ENCODE measurements at places on chromosomes 3 and 15.

GRCh38 chr3:28799084-28799483, 450.5 kb upstream of the AZI2 start:
- no peak for DNase-seq

DNA sequence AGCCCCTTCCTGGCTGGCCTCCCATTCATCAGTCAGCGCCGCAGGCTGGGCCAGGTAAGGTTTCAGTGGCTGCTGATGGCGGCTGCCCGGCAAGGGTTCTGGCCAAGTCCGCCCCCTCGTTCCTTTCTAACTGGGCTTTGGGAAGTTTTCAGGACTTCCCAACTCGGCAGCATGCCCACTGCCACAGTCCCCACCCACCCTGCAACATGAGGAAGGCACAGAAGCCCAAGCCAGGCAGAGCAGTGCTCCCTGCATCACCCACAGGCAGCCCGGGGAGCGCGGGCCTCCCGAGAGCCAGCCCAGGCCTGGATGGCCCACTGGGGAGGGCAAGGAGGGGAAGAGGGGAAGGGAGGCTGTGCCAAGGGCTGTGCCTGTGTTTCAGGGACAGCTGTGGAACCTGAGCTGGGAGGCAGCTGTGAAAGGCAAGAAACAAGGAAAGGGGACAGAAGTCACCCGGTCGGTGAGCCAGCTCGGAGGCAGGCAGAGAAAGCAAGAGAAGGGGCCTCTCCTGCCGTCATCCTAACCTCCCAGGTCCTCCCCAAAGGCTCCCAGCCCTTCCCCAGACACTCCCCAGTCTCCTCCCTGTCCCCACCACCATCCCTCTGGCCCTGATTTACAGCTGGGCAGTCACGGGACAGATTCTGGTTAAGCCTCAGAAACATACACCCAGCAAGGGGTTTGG, 73.9 kb downstream of the CPN2 start:
- no peak for DNase-seq

DNA sequence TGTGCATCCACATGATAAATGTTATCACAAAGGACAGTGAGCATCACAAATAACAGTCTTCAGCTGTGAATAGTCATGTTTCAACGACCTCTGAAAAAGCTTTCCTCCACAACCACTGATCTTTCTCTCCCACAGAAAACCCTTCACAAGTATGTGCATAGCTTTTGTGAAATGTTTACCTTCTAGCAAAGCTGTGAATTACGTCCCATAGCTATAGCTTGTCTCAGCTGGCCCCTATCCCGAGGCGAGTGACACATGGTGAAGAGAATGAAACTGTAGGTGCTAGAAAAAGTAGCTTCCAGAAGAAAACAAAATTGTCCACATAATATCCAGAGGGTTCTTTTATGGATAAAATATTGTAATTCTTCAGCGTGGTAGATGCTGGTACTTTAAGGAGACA, 182.0 kb downstream of the FGF12 start:
- no peak for DNase-seq

GRCh38 chr3:188673646-188674186, 498.1 kb upstream of the TPRG1 start:
- peak; percentile 19 for DNase-seq

- DNase-seq: peak; percentile 87
Measured at GRCh38 chr3:129606636-129607390, at the start of gene PLXND1. PLXND1 (minus strand) TSS chr3:129606676; CDS start chr3:129606639, 37 bp downstream.

GRCh38 chr3:72376956-72377710, 471.1 kb downstream of the SHQ1 start:
- no peak for DNase-seq

DNA sequence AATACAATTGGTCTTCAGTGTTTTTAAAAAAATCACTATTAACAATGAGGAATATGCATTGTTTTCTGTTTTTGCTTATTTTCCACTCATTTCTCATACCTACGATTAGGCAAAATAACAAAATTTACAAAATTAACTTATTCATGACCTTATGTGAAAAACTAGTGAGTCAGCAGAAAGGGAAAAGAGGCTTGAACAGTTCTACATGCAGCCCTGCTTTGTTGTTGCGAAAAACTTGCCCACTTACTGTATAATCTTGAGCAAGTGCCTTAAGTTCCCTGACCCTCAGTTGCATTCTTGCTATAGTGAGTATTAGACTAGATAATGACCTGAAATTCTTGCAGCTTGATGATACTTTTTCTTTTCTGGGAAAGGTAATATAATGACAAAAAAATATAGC, 551.1 kb upstream of the BCHE start:
- no peak for DNase-seq

GRCh38 chr3:35800960-35801459, 161.7 kb downstream of the ARPP21 start:
- no peak for DNase-seq

- DNase-seq: no peak
Measured at GRCh38 chr3:151841801-151842200, 27.9 kb downstream of the AADAC start.

- no peak for DNase-seq
Measured at GRCh38 chr3:47578691-47579632, at the start of gene CSPG5. CSPG5 (minus strand) TSS chr3:47578865; CDS start chr3:47578693, 172 bp downstream.

- DNase-seq: no peak
Measured at GRCh38 chr3:59608356-59608755, 558.5 kb upstream of the CFAP20DC start.

DNA sequence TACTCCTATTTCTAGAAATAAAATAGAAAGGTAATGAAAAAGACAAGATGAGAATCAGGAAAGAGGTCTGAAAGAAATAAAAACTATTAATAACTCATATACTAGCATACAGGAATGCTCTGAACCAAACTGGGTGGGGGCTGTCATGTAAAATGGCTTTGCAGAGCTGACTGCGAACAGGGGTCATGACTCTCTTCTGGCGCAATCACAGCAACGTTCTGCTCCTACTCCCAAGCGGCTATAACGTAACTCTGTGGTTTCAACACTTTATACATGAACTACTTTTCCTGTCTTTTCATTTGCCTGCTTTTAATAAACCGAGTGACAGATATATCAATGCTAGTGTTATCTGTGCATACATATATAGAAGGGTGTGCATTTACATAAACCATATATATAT, 116.7 kb downstream of the DLG1 start:
- no peak for DNase-seq

GRCh38 chr3:185225523-185225922, 28.3 kb downstream of the EHHADH start:
- no peak for DNase-seq
